Central memory CD4-positive, alpha-beta T cell (primary cell): ENCODE measurements at places on chromosomes 7 and 10.

DNA sequence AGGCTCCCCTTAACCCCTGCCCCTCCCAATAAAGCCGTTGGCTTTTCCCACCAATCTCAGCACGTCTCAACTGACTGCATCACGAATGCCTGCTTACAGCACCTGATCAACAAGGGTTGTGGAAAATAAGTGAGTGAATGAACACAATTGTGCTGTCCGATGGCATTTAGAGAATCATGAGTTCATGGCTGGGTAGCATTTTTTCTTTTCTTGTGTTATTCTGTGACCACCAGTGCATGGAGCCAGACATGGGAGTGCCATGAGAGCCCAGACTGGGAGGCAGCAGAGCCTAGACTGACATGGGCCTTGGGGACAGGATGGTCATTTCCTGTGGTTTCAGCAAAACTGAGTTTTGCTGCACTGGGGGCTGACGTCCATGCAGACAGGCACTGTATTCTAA lies 254.1 kb upstream of the IGFBP3 start:
- no peak for DNase-seq

- DNase-seq, result no peak
Measured at GRCh38 chr10:33974976-33975478, 640.6 kb upstream of the NRP1 start.

- DNase-seq, result no peak
Measured at GRCh38 chr7:14521183-14521582, 381.4 kb downstream of the DGKB start.

GRCh38 chr7:103504505-103505135 lies 58.6 kb upstream of the SLC26A5 start:
- no peak for DNase-seq

DNA sequence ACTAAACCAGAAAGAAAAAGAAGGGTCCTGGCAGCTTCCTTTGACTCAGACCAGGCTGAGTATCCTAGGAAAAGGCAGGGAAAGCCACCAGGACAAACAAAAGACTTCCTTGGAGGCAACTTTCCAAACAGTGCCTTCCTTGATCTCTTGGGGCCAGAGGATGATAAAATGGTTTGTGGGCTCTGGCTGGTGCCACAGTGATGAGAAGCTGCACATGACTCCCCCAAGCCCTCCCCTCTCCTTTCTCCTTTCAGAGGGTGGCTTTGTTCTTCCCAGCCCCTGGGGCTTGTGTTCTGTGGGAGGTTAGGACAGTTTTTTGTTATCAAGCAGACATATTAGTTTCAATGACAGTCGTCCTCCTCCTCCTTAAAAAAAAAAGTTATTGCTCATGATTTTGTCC lies 183.2 kb downstream of the SEM1 start:
- DNase-seq, result no peak
